ENCODE measurements at places on chromosomes 3 and 15.

- no peak for DNase-seq
These were observed 20.3 kb downstream of the KY start for GRCh38 chr3:134630506-134630905.

DNA sequence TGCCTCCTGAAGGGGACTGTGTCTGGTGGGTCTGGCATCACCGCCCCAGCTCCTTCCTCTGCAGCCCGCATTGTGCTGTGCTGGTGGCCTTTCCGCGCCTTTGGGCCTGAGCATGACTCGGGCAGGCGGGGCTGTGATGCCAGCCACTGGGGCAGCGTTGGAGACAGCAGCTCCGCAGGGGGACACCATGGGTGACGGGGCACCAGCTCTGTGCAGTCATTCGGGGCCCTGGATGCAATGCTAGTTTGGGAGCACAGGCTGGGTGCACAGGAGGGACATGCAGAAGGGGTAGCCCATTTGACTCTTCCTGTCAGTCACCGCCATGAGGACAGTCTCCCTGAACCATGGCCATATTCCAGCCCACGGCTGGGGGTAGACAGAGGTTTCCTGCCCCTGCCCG is 83.8 kb upstream of the SNRPA1 start:
- no peak for DNase-seq

DNA sequence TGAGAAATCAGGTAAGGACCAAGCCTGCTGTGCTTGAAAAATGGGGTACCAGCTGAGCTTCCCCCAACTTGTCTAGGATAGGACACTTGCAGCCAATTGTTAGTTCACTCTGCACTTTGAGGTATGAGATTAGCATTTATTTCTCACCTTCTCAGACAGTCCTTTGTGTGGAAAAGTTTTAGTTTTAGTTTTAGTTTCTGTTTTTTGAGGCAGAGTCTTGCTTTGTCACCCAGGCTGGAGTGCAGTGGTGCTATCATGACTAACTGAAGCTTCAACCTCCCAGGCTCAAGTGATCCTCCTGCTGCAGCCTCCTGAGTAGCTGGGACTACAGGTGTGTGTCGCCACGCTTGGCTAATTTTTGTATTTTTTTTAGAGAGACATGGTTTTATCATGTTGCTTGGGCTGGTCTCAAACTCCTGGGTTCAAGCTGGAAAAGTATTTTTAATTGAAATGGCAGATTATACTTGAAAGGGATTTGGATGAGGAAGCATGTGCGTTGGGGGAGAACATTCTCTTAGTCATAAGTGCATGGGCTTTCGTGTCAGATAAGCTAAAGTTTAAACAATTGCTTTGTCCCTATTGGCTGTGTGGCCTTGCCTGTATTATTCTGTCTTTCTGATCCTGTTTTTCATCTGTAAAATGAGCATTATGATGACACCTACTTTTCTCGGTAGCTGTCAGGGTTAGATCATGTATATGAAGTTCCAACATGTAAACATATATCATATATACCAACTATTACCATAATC is 25.2 kb upstream of the CCK start:
- DNase-seq, result no peak

GRCh38 chr15:36682101-36682500 is 102.7 kb downstream of the CDIN1 start:
- no peak for DNase-seq

DNA sequence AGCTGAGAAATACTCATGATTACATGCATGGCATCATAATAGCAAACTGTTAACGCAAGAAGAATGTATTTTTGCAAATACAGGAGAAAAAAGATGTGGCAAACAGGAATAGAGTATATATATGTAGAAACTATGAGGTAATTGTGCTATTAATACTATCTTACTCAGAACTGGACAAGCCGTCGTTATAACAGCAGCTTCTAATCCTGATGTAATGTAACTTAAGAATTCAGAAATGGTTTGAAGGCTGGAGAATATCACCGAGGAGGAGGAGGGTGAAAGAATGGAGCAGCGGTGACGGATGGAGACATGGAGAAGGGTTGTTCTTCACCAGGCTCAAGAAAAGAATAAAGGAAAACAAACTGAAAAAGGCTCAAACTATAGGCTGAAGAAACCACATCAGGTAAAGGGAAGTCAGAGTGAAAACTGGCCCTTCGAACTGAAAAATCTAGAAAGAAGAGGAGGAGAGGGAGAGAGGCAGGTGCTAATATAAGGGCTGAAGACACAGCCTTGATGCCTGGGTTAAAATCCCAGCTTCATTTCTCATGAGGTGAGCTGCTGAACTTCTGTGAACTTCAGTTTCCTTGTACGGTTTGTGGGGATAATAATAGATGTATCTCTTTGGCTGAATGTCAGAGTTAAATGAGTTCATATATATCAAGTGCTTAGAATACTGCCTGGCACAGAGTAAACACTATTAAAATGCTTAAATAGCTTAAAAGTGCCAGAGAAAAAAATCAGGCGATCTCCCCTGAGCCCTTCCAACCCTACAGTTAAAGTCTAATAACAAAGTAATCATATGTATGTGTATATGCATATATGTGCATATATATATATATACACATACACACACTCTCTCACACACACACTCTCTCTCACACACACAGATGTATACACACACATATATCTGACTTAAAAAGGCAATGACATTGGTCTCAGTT is 43.9 kb downstream of the GOLIM4 start:
- no peak for DNase-seq

- DNase-seq, result no peak
These were observed 146.4 kb downstream of the TJP1 start for GRCh38 chr15:29675791-29676301.

GRCh38 chr3:33173103-33173502 is 45.5 kb downstream of the SUSD5 start:
- no peak for DNase-seq

- DNase-seq, result no peak
These were observed 40.5 kb downstream of the FEZF2 start for GRCh38 chr3:62332835-62333244.

- no peak for DNase-seq
These were observed 217.8 kb downstream of the SOX2 start for GRCh38 chr3:181929501-181929900.
